A549 treated with CpdA at 1 μM for 4 hours (cell line): ENCODE measurements at places on chromosomes 7 and 10. TPM values are rescaled to one million over a fixed set of nuclear protein-coding genes. Genes with fewer than 3 reads are reported as not detected.

Gene DLX5
- total RNA-seq = not detected in 5 replicates

Gene CABCOCO1
- 0.14 to 1.5 TPM (median 0.54 TPM) in 5 replicates for total RNA-seq

Gene ADCK2
- 16.1 to 19.9 TPM (median 18.7 TPM) in 5 replicates for total RNA-seq

Gene SPDYE5
- total RNA-seq = not detected in 5 replicates

Gene ZNF853
- total RNA-seq = 1.9 to 3.0 TPM (median 2.2 TPM) in 5 replicates
